ENCODE measurements at places on chromosomes 3 and 15. TPM values are rescaled to one million over a fixed set of nuclear protein-coding genes. Genes with fewer than 3 reads are reported as not detected.

GRCh38 chr3:145182196-145182911, 978.6 kb downstream of the PLOD2 start:
- no peak for DNase-seq

- DNase-seq, result no peak
Observed at GRCh38 chr3:81752604-81753003, 8.8 kb downstream of the GBE1 start.

- no peak for DNase-seq
Observed at GRCh38 chr15:91413142-91413541, 313.1 kb downstream of the SV2B start.

DNA sequence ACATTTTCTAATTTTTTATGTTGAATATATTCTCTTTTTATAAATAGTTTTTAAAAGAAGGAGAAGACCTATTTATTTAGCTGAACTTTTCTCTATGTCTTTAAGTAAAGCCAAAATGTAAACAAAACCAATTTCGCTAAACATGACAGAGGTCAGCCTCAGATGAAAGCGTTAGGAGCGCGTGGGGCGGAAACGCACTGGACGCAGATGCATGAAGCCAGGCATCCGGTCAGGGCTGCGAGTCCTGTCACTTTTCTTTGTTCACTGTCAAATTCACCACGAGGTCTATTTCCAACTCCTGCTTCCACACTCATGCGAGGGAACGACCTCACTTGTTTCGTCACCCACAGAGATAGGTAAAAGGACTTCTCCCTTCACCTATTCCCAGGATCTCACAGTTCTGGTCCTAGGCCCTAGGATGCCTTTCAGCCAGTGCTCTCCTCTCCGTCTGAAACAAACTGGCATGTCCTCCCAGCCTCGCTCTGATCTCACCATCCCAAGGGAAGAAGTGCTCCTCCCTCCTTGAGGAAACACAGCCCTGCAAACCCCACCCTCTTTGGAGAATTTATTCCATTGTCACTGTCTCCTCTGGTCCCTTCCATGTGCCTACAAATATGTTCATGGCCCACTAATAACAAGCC, 57.9 kb downstream of the ITGB5 start:
- DNase-seq, result no peak

DNA sequence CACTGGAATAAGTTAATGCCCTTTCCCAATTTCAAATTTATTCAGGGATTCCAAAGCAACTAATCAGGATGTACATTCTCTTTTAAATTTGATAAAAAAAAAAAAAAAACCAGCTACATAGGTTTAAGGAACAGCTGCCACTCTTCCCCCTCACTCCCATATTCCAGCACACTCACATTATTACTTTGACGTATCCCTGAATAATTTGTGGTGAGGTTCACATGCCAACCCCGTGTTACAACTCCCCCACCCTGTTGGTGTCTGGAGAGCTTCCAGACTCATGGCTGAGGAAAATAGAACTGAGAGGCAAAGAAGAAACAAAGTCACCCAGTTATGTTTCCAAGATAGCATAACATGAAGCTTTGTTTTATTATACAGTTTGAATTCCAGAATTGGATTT, 300.5 kb upstream of the MME start:
- DNase-seq, result no peak

DNA sequence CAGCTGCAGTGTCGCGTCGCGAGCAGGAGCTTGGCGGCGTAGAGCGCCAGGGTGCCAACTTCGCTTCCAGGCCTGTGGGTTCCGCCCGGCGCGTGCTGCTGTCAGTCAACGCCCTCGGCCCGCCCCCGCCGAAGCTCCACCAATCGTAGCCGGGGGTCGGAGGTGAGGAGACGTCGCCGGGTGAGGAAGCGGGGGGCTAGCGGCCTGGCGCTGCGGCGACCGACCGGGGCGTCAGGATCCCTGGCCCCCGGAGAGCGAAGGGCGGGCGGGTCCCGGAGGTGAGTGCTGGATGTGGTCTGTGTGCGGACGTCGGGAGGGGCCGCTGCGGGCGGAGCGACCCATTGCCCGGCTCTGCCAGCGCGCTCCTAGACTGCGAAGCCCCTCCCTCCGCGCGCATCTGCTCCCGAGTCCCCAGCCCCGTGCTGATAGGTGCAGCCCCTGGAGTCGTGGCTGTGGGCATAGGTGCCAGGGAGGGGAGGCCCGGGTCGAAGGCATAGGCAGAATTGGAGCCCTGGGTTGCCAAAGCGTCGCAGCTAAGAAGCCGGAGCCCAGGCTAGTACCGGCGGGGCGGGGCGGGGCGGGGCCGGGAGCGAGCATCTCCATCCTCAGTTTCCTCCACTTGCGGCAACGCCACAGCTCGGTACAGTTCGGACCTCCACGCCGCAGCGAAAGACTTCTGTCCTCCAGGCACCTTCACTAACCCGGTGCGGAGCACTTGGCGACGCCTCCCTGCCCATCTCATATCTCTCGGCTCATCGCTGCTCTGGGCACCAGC, at the start of gene NXPE3:
TSS of gene NXPE3 (plus strand) at position 165 of the 775 bp plus-strand sequence. CDS start 6,386 bp downstream, outside the sequence.
- peak; percentile 52 for DNase-seq

DZIP1L gene
- 1.7 TPM for total RNA-seq

MAGI1 gene
- total RNA-seq, result 12.0 TPM

GRCh38 chr3:70849911-70850699, 537.7 kb upstream of the MDFIC2 start:
- no peak for DNase-seq

FANCI gene
- total RNA-seq, result 12.2 TPM

CTDSPL2 gene
- total RNA-seq, result 43.9 TPM

GRCh38 chr3:186493525-186494255, 50.5 kb downstream of the CRYGS start:
- no peak for DNase-seq

GPR27 gene
- 3.6 TPM for total RNA-seq

GRCh38 chr15:41695750-41696436, 35.7 kb downstream of the MGA start:
- DNase-seq, result no peak

DNA sequence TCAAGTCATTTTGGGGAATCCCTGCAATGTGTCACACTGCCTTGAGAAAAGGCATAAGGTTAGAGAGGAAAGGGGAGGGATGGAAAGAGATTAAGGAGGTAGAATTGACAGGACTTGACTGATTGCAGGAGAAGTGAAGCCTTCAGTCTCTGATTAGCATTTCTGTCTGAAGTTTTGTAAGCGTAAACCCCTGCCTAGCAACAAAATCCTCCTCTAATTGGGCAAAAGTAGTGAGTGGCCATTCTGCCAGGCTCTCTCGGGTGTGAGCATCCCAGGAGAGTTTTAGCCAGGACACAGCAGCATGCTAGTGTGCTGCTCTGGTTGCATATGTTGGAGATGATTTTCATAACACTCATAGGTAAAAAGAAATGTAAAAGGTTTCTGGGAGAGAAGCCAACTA, 117.0 kb upstream of the MRPL3 start:
- DNase-seq, result no peak

DNA sequence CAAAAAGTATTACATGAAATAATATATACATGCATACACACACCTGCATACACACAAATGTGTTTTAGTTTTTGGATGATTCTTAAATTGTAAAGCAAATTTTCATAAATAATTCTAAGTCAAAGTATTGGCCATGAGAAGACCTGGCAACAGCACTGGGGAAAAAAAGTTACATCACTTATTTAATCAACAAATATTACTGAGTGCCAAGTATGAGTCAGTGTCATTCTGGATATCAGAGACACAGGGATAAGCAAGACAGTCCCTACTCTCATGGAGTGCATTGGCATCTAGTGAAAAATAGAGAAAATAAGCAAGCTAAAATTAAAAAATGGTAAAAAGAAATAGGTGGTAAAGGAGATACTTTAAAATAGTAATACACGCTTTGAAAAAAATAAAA, 29.4 kb upstream of the GUCA1C start:
- DNase-seq, result no peak

TEX55 gene
- total RNA-seq, result not detected
